ENCODE measurements at places on chromosomes 1 and 21.

- peak; percentile 96 for DNase-seq
Measured at GRCh38 chr1:37995751-37996345, 6.0 kb upstream of the SF3A3 start.

GRCh38 chr1:162430583-162430982, 18.6 kb upstream of the SH2D1B start:
- no peak for DNase-seq

DNA sequence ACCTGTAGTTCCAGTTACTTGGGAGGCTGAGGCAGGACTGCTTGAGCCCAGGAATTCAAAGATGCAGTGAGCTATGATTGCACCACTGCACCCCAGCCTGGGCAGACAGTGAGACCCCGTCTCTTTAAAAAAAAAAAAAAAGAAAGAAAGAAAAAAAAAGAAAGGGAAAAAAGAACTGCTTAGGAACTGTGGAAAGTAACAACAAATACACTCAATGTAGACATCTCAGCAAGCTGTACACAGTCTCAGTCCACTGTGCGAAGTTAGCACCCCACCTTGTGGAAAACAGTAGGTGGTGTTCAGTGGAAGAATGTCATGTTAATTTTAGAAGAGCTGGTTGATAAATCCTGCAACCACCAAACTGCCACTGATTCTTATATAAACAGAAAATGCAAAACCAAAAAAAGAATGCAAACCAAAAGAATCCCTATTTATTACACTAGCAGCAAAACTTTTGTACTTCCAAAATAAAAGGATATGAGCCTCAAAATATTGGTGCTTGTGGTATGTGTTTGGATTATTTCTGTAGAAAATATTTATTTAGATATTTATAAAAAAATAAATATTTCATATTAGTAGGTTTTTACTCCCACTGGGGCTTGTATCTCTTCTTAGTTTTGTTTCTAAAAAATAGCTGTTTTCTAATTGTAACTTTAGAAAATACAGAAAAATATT, 31.1 kb downstream of the ALG14 start:
- DNase-seq: peak; percentile 89

DNA sequence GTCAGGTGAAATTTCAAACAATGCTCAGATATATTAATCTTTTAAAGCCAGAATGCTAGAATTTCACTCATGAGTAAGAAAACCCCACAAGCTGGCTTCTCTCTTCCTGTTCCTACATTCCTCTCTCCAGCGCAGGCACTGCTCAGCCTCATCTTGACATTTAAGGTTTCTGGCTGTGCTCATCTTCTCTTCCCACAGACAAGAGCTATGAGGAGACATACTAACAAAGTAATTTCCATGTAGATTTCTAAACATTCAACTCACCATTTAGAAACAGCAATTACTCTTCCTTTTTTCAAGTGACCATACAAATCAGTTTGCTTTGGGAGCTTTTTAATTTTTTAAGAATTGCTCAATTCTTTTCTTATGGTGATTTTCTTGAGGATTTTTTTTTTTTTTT, 7.8 kb upstream of the LRRC8D start:
- no peak for DNase-seq

- DNase-seq: no peak
Measured at GRCh38 chr1:215263636-215264035, 181.1 kb downstream of the KCNK2 start.

GRCh38 chr1:65260851-65261473, 48.4 kb upstream of the DNAJC6 start:
- peak; percentile 27 for DNase-seq

DNA sequence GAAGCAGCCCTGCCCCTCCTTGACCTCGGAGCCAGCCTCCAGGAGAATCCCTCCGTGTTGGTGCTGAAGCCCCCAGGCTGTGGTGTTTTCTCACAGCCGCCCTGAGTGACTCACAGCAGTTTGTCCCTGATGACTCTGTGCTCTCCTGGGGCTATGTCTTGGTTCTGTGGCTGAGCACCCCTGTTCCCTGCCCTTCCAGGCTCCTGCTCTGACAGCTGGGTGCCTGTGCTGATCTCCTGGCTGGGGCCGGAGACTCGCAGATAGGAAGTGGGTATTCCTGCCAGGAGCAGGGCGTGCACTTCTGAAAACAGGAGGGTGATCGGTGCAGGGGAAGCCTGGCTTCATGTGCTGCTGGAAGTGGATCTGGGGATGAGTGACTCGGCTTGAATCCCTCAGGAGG, 34.5 kb downstream of the POFUT2 start:
- DNase-seq: no peak

- no peak for DNase-seq
Measured at GRCh38 chr1:59399642-59400041, 102.7 kb downstream of the FGGY start.
